CD4-positive, alpha-beta memory T cell (primary cell): ENCODE measurements at places on chromosomes 2 and 18. TPM values are rescaled to one million over a fixed set of nuclear protein-coding genes. Genes with fewer than 3 reads are reported as not detected.

The RAPGEF4 gene
- total RNA-seq, result not detected

The RNF125 gene
- total RNA-seq, result 38.2 TPM

The MRPL53 gene
- 82.3 TPM for total RNA-seq

The POTEJ gene
- total RNA-seq, result not detected

The IL18RAP gene
- 4.2 TPM for total RNA-seq

The OXER1 gene
- not detected for total RNA-seq

The EDAR gene
- total RNA-seq, result 6.3 TPM

The PPP1R1C gene
- total RNA-seq, result not detected

The DPYSL5 gene
- total RNA-seq, result not detected

The SGPP2 gene
- 9.9 TPM for total RNA-seq

The NPHP1 gene
- 0.64 TPM for total RNA-seq

The ALK gene
- not detected for total RNA-seq

The LRP1B gene
- total RNA-seq, result not detected

The SERPINB12 gene
- total RNA-seq, result not detected

The ACMSD gene
- not detected for total RNA-seq
